ENCODE measurements at places on chromosomes 13 and 19.

- no peak for DNase-seq
Observed at GRCh38 chr13:71304861-71305260, 562.1 kb downstream of the DACH1 start.

- DNase-seq = no peak
Observed at GRCh38 chr13:21932578-21932977, 261.7 kb downstream of the FGF9 start.

- DNase-seq = no peak
Observed at GRCh38 chr19:47507012-47507411, 7.9 kb downstream of the NAPA start.

- DNase-seq = peak; percentile 64
Observed at GRCh38 chr19:10543059-10543419, 665 bp upstream of the ATG4D start.

- DNase-seq = no peak
Observed at GRCh38 chr19:14473978-14474578, 1.1 kb downstream of the PTGER1 start.

GRCh38 chr13:108572782-108573211 lies 56.6 kb upstream of the MYO16 start:
- no peak for DNase-seq

GRCh38 chr13:41383386-41383785 lies 72.3 kb downstream of the NAA16 start:
- no peak for DNase-seq

DNA sequence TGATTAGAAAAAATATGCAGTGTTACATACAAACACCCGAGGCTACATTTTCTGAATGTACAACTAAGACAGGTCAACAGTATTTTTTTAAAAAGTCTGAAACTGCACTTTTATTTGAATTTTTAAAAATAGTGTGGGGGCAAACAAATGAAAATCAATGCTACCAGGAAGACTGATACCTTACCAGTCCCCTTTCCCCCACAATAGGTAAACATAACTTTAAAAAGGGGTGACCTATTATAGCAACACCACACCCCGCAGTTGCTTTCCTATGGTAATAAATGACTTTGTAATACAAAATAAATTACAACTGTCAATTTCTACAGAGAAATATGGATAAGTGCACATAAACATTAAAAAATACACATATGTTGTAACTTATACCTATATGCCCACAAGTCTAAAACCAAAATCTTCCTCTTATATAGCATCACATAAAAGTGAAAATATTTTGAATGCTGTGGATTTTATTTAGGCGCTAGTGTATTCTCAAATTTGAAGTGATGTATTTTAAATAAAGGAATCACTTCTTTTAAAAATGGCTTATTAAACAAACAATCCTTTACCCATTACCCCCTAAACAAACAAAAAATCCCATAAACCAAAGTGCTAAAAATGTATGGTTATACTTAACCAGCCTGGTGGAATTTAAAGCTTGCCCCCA lies 63.1 kb downstream of the KCNRG start:
- no peak for DNase-seq

Measured in NCI-H1105 (cell line).